ENCODE measurements at places on chromosomes 7 and 10.

DNA sequence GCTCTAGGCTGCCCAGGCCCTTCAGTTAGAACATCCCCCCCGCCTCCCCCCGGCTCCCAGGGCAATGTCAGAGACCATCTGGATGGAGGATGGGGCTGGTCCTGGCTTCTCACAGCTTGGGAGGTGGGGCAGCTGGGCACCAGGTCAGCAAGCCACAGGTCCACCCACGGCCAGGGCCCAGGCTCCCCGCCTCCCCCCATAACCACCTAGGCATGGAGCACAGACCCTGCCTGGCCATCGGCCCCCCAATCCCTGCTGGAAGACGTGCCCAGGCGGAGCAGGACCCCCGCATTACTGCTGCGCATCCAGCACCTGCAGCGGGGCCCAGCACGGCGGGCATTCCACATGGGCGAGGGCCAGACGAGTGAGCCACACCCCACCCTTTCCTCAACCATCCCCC lies 169.6 kb downstream of the ELFN1 start:
- no peak for DNase-seq

DNA sequence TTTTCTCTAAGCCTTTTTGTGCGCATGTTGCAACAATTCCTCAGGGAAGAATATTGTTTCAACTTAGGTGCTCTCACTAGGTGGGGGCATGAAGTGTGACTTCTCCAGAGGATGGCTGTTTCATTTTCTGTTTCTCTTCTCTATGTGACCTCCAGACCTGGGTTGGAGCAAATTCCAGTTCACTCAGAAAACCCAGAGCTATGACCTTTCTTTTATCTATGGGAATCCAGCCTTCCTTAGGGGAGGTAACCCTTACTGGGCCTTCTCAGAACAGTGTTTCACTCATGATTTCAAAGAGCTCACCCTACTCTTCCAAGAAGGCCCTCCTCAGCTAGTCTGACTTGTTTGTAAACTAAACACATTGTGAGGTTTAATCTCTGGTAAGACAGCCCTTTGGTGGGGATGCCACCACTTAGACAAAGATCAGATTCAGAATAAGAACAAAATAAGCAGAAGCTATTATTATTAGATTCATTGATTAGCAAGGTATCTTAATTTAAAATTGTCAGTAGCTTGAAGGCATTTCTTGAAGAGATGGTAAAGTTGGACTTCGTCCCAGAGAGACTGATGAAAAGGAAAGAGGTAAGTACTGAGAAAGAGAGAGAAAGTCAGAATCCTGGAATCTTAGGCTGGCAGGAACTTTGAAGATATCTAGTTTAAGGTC lies 16.6 kb upstream of the TAS2R60 start:
- DNase-seq = no peak

DNA sequence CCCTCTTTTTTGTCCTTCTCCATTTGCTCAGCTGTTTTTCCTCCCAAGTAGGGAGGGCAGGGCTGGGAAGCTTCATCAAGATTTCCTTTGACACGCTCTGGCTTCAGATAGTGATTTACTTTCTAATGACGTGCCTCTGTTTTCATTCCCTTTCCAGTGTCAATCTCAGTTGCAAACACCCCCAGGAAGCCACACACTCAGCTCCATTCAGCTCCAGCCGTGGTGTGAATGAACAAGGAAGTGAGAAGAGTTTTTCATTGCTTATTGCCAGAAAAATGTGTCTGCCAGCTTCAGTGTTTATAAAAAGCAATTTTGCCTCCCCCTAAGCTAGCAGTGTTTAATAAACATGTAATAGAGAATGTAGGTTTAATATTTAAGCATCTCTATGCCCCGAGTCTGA lies 108.7 kb upstream of the DPP6 start:
- no peak for DNase-seq

DNA sequence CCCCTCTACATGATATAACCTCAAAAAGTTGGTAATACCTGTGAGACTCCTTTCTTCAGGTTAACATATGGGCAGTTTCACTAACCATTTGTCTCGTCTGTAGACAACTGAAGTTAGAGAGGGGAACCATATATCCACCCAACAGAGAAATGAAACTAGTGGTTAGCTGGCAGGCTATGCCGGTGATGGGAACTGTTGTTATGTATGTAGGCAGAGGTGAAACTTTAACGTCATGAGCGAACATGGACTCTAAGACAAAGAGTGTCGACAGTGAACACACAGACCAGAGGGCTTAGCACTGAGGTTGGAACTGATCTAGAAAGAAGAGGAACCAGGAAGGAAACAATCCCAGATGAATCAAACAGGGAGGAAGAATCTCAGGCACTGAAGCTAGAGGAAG lies 112.4 kb downstream of the ELMO1 start:
- DNase-seq = no peak

GRCh38 chr7:134548877-134549276 lies at the start of gene AKR1B15:
AKR1B15 (plus strand) TSS chr7:134549110; CDS start chr7:134564620, 15,510 bp downstream.
- DNase-seq = no peak

GRCh38 chr10:72006026-72006425 lies 41.8 kb downstream of the CHST3 start:
- no peak for DNase-seq

- DNase-seq = no peak
Observed at GRCh38 chr7:155731380-155731779, 80.9 kb downstream of the SHH start.

DNA sequence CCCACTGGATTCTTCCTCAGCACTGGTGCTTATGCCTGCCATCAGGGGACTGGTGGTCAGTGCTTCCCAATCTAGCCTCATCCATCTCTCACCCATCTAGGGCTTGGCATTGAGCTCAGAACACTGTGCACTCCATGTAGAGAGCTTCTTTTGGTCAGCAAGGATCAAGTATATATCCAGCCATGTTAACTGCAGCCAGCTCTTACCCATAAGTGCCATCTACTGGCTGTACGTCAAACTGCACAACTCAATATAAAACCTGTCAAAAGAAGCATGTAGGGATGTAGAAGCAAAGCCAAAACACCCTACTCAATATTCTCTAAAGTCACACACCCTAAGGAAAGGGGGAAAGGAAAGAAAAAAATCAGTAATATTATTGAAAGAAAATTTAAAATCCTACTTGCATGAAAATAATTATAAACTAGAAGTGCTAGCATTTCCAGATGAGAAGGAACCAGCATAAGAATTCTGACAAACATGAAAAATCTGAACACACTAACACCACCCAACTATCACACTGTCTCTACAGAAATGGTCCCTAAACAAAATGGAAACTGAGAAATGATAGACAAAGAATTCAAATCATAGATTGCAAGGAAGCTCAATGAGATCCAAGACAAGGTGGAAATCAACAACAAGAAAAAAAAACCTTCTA lies 531.1 kb upstream of the STEAP1 start:
- DNase-seq = peak; percentile 0

GRCh38 chr10:101575091-101575490 lies 13.0 kb downstream of the POLL start:
- DNase-seq = no peak

GRCh38 chr10:118307859-118308258 lies 34.3 kb downstream of the FAM204A start:
- no peak for DNase-seq

DNA sequence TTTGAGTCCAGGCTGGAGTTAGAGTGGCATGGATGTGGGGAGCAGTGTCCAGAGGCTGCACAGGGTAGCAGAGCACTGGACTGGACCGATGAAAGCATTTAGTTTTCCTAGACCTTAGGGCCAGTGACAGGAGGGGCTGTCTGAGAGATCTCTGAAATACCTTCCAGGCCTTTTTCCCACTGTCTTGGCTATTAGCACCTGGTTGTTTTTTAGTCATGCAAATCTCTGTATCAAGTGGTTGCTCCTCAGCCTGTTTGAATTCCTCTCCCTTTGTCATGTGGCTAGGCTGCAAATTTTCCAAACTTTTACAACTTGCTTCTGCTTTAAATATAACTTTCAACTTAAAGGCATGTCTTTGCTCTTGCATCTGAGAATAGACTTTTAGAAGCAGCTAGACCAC lies 504.3 kb upstream of the VSTM2A start:
- DNase-seq = no peak

DNA sequence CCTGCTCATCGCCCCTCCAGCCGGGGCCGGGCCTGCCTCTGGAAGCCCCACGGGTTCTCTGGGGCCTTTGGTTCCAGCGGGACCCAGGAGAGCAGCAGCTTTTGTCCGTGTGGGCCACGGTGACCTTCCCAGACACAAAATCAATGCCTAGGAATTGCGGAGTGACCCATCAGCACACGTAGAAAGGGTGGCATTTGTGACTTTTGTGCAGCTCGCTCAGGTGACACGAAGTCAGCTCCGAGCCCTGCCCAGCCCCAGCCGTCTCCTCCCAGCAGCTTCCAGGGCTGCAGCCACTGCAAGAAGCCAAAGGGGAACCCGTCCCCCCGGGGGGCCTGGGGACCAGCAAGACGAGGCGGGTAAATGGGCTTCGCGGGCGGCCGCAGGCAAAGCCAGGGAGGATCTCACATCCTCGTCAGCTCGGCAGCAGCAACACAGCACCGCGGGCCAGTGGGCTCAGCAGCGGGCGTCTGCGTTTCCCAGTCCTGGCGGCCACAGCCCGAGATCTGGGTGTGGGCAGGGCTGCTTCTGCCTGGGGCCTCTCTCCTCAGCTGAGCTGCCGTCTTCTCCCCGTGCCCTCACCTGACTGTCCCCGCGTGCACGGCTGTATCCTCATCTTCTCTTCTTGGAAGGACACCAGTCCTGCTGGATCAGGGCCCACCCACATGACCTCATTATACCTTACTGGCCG lies 88.5 kb downstream of the PAXIP1 start:
- no peak for DNase-seq

- DNase-seq = no peak
Observed at GRCh38 chr7:42832667-42833066, 79.2 kb downstream of the C7orf25 start.

GRCh38 chr10:110783509-110784107 lies 88.1 kb upstream of the PDCD4 start:
- no peak for DNase-seq

- DNase-seq = no peak
Observed at GRCh38 chr7:105216786-105217185, 171.9 kb downstream of the SRPK2 start.

GRCh38 chr10:6144406-6145165 lies 55.8 kb downstream of the RBM17 start:
- DNase-seq = no peak

GRCh38 chr10:124532106-124532641 lies 70.6 kb downstream of the LHPP start:
- no peak for DNase-seq

GRCh38 chr10:116748041-116748440 lies 5.7 kb upstream of the HSPA12A start:
- no peak for DNase-seq

GRCh38 chr10:944034-944831 lies 12.7 kb upstream of the LARP4B start:
- DNase-seq = peak; percentile 33

- DNase-seq = no peak
Observed at GRCh38 chr7:100483722-100484672, at the start of gene NYAP1. NYAP1 (plus strand) TSS chr7:100483927; CDS start chr7:100485312, 1,385 bp downstream.

- DNase-seq = no peak
Observed at GRCh38 chr10:132306864-132307751, 642 bp downstream of the STK32C start.

DNA sequence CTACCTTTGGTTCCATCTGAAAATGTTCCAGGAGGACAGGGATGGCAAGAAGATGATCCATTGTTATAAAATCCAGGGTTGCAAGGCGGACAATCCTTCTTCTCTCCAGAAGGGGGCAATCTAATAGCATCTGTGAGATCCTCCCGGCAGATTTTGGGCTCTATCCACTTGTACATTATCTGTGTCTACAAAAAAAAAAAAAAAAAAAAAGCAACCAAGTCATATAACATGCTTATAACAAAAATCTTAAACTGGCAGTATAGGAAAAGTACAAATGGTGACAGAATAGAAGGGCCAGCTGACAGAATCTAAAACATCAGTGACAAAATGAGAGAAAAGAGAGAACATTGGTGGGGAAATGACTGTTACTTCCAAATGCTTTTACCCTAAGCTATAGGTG lies 132.7 kb downstream of the ELAPOR2 start:
- no peak for DNase-seq

DNA sequence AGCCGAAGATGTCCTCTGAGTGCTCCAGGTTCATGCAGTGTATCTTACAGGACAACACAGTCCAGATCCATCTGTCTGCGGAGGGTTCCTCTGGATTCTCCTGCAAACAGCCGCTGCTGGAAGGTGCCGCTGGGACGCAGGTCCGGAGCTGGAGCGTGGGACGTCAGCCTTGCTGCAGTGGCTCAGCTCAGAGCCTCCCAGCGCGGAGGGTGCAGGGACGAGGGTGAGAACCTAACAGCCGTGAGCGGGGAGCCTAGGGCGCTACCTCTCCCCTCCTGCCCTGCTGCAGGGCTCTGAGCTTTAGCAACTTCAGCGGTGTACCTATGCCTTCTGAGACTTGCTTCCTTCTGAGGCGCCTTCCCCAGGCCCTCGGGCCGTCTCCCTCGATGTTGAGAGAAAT lies 137.6 kb upstream of the TMEM72 start:
- no peak for DNase-seq

- no peak for DNase-seq
Observed at GRCh38 chr7:31892099-31892829, 177.9 kb downstream of the PDE1C start.

GRCh38 chr10:30294476-30295240 lies 54.4 kb downstream of the MTPAP start:
- no peak for DNase-seq

DNA sequence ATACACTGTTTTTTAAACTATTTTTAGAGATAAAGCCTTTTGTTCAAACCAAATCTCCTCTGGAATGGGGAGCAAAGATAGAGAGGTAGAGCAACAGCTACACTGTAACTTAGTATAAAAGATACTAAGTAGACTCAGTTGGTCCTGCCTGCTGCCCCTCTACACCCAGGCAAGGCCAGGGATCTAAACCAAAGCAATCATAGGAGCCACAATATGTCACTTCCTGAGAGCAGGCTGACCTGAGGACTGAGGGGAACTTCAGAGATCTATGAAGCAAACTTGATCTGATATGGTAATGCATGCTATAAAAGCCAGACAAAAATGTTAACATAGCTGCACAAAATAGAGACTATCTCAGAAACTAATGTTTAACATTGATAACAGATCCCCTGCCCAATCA lies 7.0 kb upstream of the TRDMT1 start:
- DNase-seq = no peak

DNA sequence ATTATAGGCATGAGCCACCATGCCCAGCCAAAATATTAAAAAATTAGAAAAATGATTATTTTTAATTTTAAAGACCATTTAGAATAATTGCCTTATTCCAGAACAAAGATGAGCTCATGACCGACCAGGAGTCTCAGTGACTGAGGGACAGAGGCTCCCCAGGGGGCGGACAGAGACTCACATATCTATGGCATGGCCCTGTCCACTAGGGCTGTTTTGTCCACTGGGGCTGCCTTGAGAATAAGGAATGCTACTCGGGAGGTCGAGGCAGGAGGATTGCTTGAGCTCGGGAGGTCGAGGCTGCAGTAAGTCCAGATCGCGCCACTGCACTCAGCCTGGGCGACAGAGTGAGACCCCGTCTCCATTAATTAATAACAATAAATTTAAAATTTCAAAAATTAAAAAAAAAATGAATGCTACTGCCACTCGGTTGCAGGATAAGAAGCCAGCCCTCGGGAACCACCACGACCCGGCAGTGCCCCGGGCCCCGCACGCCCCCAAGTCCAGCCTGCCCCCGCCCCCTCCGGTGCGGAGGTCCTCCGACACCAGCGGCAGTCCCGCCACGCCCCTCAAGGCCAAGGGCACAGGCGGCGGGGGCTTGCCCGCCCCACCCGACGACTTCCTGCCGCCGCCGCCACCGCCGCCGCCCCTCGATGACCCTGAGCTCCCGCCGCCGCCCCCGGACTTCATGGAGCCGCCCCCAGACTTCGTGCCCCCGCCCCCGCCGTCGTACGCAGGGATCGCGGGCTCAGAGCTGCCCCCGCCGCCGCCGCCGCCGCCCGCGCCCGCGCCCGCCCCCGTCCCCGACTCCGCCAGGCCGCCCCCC lies 128.6 kb downstream of the APBB1IP start:
- no peak for DNase-seq
